ENCODE measurements at places on chromosomes 16 and 17. TPM values are rescaled to one million over a fixed set of nuclear protein-coding genes. Genes with fewer than 3 reads are reported as not detected.

Gene WDR81
- 25.4 TPM for total RNA-seq

Gene HAP1
- not detected for total RNA-seq

Gene FOXK2
- 25.2 TPM for total RNA-seq

Gene NEUROD2
- total RNA-seq: not detected

Gene SULT1A2
- not detected for total RNA-seq

Gene CD7
- total RNA-seq: not detected

Gene C16orf92
- total RNA-seq: not detected

Gene MARCHF10
- total RNA-seq: not detected

Gene FOXL1
- 31.0 TPM for total RNA-seq

Gene ACSM3
- total RNA-seq: 0.79 TPM

Gene EVI2B
- 0.13 TPM for total RNA-seq

Gene GLIS2
- 2.6 TPM for total RNA-seq

Gene APOBR
- total RNA-seq: not detected

Gene ALOXE3
- not detected for total RNA-seq

Gene C16orf89
- total RNA-seq: 1.4 TPM

Gene HS3ST3B1
- total RNA-seq: 2.0 TPM

Gene CTF1
- 0.92 TPM for total RNA-seq

Gene SLX4
- 2.9 TPM for total RNA-seq

Measured in aortic smooth muscle cell (primary cell).